ENCODE measurements at places on chromosomes 7 and 10.
A peak's percentile ranks its signal among the peaks of the same experiment; 100 is the strongest.

GRCh38 chr10:132912713-132913558, 29.4 kb downstream of the CFAP46 start:
- no peak for DNase-seq

DNA sequence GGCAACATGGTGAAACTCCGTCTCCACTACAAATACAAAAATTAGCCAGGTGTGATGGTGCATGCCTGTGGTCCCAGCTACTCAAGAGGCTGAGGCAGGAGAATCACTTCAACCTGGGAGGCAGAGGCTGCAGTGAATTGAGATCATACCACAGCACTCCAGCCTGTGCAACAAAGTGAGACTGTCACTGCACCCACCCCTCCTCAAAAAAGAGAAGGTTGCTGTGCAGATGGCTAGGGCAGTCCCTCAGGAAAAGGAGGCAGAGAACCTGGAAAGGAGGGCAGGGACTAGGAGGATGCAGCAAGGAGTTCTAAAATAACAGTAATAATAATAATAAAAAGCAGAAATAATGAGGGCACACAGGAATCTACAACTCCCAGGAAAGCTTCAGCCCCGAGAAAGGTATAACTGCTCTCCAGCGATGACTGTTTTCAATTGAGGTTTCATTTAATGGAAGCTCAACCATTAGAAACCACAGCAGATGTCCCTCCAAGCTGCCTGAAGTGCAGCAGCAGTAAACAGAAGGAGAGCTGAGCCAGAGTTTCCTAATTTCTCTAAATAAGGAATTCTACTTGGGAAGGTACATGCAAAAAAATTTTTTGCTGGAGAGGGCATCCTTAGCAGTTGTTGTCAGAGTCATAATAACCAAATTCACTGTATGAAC, 326.5 kb downstream of the GATA3 start:
- DNase-seq: no peak

DNA sequence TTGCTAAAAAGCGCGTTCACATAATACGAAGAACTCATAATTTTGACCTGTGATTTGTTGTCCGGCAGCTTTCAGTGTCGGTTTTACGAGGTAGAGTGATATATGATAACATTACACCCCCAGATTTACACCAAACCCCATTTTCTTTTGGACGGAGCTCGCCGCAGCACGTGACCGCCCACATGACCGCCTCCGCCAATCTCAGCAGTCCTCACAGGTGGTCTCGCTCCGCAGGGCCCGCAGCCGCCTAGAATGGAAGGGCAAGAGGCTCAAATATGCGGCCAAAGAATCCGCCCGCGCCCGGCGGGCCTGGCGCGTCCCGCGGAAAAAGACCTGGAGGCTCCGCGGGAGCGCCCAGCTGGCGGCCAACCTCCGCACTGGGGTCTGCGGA, at the start of gene HOXA7:
Gene HOXA7, minus strand, starts transcription at position 168 of the 391 bp plus-strand sequence. Its CDS starts 130 bp downstream, at position 38.
- DNase-seq: peak; percentile 84

- DNase-seq: no peak
Observed at GRCh38 chr10:26481914-26482550, 43.9 kb downstream of the APBB1IP start.

DNA sequence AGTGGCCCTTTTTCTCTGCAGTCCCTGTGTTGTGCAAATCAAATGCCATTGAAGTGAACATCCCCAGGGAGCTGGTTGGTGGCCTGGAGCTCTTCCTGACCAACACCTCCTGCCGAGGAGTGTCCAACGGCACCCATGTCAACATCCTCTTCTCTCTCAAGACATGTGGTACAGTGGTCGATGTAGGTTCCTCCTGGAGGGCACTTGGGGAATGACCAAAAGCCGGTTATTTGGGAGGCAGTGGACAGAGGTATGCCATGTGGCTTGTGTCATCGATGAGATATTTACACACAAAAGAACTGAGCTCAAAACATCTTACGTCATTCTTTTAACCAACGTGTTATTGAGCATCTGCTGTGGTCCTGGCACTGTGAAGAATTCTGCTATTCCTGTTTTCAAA, 19.7 kb downstream of the OIT3 start:
- DNase-seq: no peak

GRCh38 chr7:19362099-19362498, 216.9 kb upstream of the FERD3L start:
- peak; percentile 13 for DNase-seq
